ENCODE measurements at places on chromosomes 7 and 10.

DNA sequence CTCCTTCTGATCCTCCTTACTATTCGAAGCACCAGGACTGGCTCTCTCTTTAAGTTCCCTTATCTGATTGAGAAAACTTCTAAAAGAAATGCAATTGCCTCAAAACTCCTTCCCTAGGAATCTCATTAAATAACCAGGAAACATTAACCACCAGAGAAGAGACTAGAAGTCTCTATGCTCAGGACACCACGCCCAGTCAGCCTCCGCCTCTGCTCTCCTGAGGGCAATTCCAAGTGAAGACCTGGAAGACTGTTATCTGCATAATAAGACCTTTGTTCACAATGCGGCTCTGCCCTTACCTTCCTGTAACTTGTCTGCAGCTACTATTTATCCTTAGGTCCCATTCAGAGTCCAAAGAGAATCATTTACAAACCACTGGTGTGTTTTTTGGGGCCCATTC lies 78.8 kb downstream of the ELMO1 start:
- no peak for DNase-seq

- no peak for DNase-seq
Measured at GRCh38 chr10:63268149-63268797, 135.1 kb downstream of the NRBF2 start.

DNA sequence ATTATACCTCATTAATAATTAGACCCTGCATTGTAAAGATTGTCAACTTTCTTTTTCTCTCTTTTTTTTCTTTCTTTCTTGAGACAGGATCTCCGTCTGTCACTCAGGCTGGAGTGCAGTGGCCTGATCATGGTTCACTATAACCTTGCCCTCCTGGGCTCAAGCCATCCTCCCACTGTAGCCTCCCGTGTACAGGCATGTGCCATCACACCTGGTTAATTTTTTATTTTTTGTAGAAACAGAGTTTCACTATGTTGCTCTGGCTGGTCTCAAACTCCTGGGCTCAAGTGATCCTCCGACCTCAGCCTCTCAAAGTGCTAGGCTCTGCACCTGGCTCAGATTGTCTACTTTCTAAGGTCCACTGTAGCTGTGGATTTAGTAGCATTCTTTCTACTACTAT lies 50.7 kb downstream of the MDFIC start:
- no peak for DNase-seq

DNA sequence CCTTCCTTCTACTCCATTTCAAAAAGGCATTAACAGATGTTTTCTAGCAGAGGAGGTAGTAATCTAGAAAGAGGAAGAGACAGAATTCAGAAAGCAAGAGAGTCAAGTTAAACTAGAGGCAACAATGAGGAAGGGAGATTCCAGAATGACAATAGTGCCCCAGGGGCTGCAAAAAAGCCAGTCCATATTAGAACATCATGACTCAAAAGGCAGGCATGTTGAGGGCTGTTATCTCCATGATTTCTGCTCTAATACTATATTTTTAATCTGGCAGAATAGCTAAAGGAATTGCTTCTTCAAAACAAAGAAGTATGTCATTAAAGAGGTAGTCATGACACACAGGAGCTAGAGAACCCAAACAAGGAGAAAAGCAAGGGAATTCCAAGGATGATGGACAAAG lies 599.6 kb downstream of the INHBA start:
- no peak for DNase-seq

DNA sequence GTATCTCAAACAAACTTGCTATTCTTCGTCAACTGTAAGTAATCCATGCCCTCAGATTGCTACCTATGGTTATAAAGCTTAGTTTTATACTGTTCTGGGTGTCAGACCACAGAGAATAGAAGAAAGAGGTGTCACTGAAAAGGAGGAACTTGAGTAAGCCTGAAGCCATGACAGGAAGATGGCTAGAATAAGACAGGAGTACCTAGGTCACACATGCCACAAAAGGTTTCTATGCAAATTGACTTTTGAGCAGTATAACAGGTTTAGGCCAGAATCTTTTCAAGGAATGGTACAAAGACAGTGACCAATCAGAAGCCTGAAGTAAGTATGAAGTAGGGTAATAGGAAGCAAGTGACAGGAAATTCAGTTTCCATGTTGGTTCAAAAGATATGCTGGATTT lies 23.5 kb downstream of the FBXW4 start:
- DNase-seq = no peak

GRCh38 chr7:99105756-99106155 lies 38.2 kb downstream of the SMURF1 start:
- no peak for DNase-seq

DNA sequence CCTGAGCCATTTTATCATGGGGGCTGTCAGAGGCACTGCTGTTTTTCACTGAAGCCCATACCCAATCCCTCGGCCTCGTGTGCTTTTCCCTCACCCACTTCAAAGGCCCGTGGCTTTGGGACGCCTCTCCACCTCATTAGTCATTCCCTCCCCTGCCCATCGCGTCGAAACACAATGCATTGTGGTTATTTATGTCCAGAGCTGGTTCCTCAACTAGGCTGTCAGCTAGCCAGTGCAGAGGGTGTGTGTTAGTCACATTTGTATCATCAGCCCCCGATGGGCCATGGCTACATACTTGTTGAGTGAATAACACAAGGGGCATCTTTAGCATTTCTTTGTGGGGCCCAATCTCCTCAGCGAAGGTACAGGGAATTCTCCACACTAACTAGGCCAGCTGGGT lies 3.8 kb upstream of the CRCP start:
- no peak for DNase-seq

DNA sequence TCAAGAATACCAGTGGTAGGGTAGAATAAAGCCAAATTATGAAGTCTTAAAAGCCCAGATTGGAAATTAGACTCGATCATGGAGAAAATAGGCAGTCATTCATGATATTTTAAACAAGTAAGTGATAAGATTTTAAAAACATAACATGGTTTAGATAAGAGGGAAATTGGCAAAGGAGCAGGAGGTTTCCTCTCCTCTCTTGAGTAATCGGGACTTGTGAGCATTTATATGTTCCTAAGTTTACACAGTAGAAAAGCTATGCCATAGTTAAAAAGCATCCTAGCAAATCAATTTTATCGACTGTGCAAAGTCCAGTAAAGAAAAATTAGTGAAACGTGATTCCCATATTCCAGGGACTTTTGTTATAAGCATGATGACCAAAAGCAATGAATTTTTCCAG lies 313.2 kb downstream of the AHR start:
- DNase-seq = no peak

- no peak for DNase-seq
Measured at GRCh38 chr10:92847202-92847864, 987 bp upstream of the EXOC6 start.

GRCh38 chr10:119414081-119414611 lies 128.4 kb downstream of the RGS10 start:
- no peak for DNase-seq

DNA sequence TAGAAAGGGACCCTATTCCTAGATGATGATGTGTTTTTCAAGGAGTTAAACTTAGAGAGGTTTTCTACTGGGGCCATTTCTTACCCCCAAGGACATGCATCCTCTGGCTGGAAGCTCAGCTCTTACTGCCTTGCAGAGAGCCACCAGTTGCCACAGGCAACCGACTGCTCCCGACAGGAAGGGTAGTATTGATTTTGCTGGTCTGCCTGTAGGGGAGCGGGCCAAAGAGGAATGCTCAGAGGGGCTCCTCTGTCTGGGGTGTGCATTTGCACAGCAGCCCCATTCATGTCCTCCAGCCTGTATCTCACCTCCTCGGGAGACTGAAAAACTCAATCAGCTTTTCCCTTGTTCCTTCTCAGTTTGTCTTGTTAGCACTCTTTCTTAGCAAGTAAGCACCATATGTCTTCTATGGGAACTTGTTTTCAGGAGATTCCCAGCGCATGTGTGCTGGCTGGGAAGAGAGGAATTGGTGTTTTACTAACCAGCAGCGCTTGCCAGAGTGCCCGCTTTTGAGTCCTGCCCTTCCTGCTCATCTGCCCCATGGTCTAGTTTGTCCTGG lies 739.0 kb upstream of the GALNT17 start:
- no peak for DNase-seq

GRCh38 chr10:104650072-104650471 lies 9.0 kb downstream of the SORCS3 start:
- no peak for DNase-seq

GRCh38 chr10:11610166-11610825 lies 1.2 kb downstream of the USP6NL start:
- DNase-seq = no peak

GRCh38 chr7:305410-306151 lies 15.6 kb downstream of the FOXL3 start:
- DNase-seq = no peak

- peak; percentile 57 for DNase-seq
Measured at GRCh38 chr7:50608196-50608906, 43.1 kb upstream of the DDC start.

- no peak for DNase-seq
Measured at GRCh38 chr7:120553491-120553890, 280.5 kb downstream of the KCND2 start.

DNA sequence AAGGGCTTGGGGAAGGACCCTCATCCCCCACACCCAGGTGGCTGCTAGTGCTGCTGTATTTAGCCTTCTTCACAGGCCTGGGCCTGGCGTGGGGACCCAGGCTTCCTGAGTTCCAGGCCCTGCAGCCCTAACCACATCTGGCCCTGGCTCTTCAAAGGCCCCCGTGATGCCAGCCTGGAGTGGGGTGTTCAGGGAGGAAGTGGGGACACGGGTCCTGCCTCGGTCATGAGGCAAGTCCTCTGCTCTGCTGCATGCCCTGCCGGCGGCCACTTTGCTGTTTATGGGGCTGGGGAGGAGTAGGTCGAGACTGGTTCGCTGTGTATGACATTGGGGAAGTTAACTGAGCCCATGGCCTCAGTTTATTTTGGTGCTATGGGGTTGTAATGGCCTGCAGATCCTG lies 8.5 kb upstream of the AQP1 start:
- DNase-seq = no peak

GRCh38 chr7:149859369-149859768 lies 14.4 kb upstream of the ATP6V0E2 start:
- no peak for DNase-seq

GRCh38 chr7:133233142-133233541 lies 19.7 kb upstream of the EXOC4 start:
- no peak for DNase-seq

- DNase-seq = no peak
Measured at GRCh38 chr7:105389088-105389650, 448 bp upstream of the SRPK2 start.

- peak; percentile 32 for DNase-seq
Measured at GRCh38 chr7:149872419-149873073, 1.2 kb upstream of the ATP6V0E2 start.

DNA sequence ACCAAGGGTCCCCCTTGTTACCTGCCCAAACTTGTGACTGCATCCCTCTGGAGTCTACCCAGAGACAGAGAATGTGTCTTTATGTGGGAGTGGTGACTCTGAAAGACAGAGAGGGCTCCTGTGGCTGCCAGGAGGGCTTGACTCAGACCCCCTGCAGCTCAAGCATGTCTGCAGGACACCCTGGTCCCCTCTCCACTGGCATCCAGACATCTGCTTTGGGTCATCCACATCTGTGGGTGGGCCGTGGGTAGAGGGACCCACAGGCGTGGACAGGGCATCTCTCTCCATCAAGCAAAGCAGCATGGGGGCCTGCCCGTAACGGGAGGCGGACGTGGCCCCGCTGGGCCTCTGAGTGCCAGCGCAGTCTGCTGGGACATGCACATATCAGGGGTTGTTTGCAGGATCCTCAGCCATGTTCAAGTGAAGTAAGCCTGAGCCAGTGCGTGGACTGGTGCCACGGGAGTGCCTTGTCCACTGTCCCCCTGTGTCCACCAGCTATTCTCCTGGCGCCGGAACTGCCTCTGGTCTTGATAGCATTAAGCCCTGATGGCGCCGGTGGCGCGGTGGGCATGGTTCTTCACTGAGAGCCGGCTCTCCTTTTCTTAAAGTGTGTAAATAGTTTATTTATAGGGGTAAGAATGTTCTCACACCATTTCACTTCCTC lies 19.4 kb upstream of the SH2D4B start:
- no peak for DNase-seq

GRCh38 chr7:1055956-1056784 lies 11.8 kb downstream of the GPR146 start:
- DNase-seq = no peak

GRCh38 chr10:93991596-93992284 lies 2.0 kb upstream of the PLCE1 start:
- no peak for DNase-seq

DNA sequence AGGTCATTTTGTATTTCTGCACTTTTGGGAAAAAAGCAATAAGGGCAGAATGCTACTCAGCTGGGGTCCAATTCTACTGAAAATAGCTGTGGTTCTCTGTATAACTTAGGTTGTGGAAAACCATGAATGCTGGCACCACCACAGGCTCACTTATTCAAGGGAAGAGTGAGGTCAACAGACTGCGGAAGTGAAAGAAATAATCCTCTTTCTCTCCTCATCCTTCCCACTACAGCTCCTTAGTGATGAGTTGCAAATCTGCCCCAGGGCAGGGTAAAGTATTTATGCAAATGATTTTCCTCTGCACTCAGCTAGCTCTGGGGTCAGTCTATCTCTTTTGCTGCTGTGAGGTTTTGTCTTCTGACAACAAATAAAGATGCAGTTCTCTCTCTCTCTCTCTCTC lies 74.1 kb upstream of the PTPRZ1 start:
- DNase-seq = no peak

GRCh38 chr10:85900061-85900460 lies 466.5 kb downstream of the GRID1 start:
- DNase-seq = no peak

DNA sequence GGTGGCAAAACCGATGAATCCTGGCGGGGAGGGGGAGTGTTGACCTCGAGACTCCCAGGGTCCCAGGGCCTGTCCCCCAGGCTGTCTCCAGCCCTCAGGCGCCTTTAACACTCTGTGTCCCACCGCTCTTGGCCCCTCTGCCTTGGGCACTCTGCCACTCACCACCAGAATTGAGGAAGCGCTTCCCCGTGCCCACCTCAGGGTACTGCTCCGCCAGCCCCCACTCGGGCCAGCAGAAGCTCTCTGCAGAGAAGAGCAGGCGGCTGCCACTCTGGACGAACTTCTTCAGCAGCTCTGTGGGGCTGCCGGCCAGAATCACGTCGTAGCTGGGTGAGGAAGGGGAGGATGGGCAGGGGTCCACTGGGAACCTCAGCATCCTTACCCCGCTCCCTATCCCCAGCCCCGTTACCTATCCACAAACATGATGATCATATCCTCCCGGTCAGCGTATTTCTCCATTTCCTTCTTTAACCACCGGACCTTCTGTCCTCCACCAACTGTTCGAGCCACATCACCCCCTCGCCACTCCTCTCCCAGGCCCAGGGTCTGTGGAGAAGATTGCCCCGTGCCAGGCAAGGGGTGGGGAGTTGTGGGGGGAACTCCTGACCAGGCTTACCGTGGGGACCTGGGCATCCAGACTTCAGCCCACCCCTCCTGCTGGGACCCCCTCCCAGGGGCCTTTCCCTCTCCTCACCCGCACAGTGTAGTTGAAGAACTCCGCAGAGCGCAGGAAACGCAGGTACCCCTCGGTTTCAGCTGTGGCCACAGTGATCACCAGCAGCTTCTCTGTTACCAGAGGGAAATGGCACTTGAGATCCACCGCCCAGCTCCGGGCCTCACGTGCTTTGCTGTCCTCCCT lies 1.2 kb downstream of the PLOD3 start:
- DNase-seq = no peak
